Hematopoietic multipotent progenitor cell treated with erythropoietin and hydrocortisone succinate and interleukin-3 and kit ligand, for 17 days (in vitro differentiated cells): ENCODE measurements at places on chromosomes 16 and 17.
A peak's percentile ranks its signal among the peaks of the same experiment; 100 is the strongest.

DNA sequence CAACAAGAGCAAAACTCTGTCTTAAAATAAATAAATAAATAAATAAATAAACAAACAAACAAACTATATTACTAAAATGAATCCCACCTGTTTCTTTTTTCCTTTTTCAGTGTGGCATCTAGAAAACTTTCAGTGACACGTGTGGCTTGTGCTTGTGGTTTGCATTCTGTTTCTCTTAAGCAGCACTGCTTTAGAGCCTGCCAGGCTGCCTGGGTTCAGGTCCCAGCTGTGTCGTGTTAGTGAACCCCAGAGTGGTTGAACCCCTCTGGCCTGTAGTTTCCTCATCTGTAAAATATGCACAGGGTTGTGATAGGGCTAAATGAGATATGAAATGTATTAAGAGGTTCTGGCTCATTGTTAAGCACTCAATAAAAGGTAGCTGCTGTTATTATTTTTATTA lies 12.1 kb upstream of the EPN3 start:
- no peak for DNase-seq

DNA sequence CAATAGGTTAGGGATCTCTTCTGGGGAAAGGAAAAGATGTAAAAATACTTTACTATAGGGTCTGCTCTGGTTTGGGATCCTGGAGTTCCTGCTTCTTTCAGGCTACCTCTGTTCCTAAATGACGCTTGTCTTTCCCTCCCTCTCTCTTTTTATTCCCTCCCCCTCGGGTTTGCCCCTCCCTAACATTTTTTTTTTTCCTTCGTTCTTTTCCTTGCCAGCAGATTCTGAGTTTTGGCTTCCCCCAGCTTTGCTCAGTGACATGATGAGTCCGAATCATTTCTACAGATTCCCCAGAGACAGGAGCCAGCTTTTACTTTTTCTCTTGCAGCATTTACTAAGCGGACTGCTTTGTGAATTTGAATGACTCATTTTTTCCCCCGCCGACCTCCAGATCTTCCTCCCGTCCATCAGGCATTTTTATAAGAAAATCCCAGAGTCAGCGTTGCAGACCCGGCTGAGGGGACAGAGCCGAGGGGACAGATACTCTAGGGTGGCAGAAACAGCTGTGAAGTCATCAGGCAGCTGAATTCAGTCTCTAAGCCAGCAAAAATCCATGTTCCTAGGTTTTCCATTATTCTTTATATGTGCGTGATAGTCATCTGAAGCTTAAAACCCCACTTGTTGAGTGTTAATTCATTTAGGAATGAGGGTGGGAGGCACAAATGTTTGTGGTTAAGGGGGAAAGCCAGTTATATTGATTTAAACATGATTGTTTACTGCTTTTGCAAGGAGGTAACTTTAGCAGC lies at the start of gene TMEM100:
TMEM100 (minus strand) TSS at position 123 of the 746 bp plus-strand sequence. CDS start 1,794 bp downstream, outside the sequence.
- DNase-seq = no peak

GRCh38 chr17:10631048-10631700 lies 25.9 kb downstream of the MYH3 start:
- DNase-seq = peak; percentile 21

DNA sequence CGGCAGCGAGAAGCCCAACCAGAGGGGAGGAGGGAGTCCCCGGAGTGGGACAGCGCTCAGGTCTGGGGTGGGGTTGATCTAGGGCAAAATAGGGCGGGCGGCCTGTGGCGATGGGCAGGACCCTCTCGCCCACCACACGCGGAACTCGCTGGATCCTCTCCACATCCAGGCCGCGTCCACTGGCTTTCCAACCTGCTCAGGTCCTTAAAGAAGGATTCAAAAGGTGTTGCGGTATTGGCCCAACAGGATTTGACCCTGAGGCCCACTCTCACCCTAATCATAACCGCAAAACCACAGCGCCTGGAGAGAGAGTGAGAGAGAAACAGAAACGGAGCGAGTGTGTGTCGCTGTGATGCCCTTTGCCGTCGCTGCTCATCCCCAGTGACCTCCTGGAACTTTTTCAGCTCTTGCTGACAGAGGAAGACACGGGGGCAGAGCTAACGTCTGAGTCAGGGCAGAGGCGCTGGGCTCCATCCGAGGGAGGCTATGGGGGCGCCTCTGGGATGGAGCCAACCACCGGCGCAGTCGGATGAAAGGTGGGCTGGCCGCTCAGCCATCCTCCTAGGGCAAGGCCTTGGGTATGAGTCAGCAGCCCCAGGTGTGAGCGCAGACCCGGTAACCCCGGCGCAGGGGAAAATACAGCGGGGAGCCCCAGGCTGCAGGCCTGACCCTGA lies 16.7 kb upstream of the OR1F1 start:
- DNase-seq = no peak

- no peak for DNase-seq
Measured at GRCh38 chr17:19744492-19744891, 3.6 kb downstream of the ALDH3A1 start.

- no peak for DNase-seq
Measured at GRCh38 chr16:12796498-12796897, 7.2 kb downstream of the CPPED1 start.

GRCh38 chr17:32209608-32210007 lies 56.0 kb upstream of the RHBDL3 start:
- no peak for DNase-seq

DNA sequence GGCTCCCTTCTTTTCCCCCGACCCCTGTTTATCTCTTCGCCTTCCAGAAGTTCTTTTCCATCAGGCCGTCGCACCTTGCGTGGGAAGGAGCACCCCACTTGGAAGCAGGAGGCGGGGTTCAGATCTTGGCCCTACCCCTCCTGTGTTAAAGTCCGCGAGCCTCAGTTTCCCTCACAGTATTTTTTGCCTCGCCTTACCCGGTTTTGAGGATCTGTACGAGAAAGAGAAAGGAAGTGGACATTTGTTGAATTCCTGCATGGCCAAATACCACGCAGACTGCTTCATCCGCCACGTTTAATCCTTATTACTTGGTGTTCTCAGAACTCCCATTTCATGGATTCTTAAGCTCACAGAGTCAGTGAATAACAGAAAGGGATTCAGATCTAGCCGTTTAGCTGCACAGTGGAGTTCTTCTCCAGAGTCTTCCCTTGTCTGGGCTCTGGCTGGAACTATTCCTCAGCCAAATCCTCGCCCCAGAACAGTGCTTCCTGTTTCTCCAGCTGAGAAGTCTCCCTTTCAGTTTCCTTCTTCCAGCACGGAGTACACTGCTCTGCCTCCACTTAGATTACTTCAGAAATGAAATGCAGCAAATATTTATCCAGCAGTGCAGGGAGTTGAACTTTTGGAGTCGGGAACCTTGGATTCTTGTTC lies 590 bp downstream of the TMEM219 start:
- DNase-seq = no peak

- DNase-seq = no peak
Measured at GRCh38 chr17:39170558-39170957, 4.6 kb upstream of the ARL5C start.

- DNase-seq = no peak
Measured at GRCh38 chr17:64042700-64043485, 22.5 kb upstream of the ICAM2 start.

GRCh38 chr17:58541249-58541648 lies 26.8 kb upstream of the MTMR4 start:
- no peak for DNase-seq

GRCh38 chr17:6940186-6940649 lies 55.6 kb upstream of the ALOX12 start:
- DNase-seq = no peak

DNA sequence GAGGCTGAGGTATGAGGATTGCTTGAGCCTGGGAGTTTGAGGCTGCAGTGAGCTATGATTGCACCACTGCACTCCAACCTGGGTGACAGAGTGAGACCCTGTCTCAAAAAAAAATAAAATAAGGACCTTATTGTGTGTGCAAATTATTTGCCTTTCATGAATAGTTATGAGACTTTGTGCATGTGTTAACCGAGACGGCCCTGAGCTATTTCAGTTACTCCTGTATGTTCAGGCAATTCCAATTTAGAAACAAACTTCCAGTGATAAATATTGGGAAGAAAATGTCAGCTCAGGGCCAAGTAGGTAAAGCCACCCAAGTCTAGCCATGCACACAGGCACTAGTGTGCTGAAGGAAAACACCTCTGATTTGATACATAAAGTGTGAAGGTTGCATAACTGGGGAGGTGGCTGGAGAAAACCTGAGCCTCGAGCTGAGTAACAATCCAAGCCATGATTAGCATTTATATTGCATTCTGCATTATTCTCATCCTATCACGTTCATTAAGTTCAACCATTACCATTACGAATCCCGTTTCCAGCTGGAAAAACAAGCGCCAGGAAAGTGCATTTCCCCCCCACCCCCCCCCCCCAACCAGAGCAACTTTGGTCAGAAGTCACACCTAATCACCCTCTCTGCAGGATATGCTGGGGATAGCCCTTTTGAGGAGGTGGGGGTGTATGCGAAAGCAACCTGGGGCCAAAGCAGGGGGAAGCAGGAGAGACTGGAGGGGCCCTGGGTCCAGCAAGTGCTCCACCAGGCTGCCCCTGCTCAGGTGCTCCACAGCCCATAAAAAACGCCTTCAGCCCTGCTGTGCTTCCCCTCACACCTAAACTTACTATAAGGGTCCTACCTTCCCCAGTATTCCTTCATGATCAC lies 18.6 kb upstream of the ENDOV start:
- no peak for DNase-seq

GRCh38 chr17:27351759-27352158 lies 57.8 kb downstream of the WSB1 start:
- DNase-seq = no peak

DNA sequence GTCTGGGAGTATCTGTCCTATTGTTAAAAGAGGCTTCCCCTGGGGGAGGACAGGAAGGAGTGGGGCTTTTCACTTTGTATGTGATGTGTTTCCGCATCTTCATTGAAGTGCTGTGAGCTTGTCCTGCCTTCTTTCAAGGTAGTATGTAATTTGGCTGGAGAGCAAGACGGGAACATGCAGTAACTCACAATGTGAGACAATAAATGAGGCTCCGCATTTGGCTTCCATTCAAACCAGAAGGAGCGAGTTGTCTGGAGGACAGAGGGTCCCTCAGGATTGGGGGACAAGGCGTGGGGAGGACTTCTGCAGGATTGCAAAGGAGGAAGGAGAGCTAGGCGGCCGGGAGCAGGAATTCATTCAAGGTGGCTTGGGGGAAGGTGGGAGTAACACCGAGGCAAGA lies 203.5 kb downstream of the RBFOX3 start:
- DNase-seq = no peak

DNA sequence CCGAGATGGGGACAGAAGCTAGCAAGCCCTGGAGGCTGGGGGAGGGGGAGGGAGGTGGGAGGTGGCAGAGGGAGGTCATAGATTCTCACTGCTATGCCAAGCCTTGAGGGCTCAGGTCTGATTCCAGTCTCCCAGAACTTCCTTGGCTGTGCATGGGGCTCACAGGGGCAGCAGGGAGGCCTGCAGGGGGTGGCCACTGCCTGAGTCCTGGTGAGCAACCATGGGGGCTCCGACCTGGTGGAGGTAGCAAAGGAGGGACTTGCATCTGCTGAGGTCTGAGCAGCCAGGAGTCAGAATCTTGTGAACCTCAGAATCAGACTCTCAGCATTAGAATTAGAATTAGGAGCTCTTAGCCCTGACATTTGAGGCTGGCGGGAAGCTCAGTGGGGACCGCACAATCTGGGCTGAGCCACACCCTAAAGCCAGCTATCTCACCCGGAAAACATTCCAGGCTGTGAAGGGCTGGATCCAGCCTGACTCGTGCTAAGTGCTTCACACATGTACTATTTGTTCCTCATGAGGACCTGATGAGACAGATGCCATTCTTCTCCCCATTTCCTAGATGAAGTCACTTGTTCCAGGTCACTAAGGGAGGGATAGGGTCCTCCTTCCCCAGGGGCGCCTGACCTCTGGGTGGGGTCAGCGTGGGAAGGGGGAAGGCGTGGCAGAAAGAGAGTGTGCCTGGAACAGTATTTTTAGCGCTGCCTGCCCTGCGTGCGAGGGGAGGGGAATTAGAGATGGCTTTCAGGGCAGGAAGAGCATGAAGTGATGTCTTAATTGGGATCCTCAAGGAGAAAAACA lies 17.3 kb upstream of the KCNJ12 start:
- no peak for DNase-seq

DNA sequence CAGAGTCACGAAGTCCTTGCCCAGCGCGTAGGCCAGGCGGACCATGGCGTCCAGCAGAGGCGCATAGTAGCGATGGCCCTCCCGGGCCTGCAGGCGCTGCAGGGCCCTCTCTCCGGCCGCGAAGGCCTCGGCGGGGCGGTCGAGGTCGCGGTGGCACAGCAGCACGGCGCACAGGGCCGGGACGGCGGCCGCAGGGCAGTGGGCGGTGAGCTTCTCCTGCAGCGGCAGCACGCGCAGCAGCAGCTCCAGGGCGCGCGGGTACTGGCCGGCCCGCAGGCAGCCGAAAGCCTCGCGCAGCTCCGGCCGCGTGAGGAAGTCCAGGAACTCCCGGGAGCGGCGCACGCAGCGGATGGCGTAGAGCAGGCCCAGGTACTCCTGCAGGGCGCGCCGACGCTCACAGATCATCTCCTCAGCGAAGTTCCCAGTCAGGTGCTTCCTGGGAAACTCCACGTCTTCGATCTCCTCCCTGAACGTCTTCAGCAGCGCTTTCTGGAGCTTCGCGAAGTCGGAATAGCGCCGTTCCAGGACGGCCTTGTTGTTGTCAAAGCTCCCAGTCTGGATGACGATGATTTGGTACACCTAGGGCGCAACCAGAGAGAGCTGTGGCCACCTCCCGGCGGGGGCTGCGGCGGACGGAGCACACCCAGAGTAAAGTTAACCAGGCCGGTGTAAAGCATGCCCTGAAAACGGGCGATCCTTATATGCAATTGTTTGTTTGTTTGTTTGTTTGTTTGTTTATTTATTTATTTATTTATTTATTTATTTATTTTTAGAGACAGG lies 7.4 kb downstream of the SNX20 start:
- DNase-seq = no peak

- DNase-seq = no peak
Measured at GRCh38 chr17:64156670-64157069, 26.7 kb upstream of the ERN1 start.

DNA sequence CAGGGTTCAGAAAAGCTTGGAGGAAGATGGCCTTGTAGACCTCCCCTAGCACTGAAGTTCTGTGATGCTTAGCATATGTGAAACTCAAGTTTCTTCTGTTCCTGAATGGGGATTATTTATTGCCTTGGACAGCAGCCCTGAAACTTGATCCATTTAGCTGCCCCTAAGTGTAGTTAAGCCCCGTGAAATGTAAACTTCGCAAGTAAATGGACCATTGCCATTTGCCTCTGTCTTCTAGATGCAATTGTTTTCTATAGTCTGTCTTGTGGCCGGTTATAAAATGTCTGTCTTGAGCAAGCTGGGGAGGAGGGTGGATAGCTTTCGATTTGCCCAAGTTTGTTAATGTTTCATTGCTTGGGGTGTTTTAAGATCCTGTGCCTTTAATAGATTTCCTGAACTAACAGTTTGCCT lies 261.8 kb downstream of the CDH13 start:
- no peak for DNase-seq

- DNase-seq = no peak
Measured at GRCh38 chr16:84043486-84044117, 1.0 kb upstream of the SLC38A8 start.

DNA sequence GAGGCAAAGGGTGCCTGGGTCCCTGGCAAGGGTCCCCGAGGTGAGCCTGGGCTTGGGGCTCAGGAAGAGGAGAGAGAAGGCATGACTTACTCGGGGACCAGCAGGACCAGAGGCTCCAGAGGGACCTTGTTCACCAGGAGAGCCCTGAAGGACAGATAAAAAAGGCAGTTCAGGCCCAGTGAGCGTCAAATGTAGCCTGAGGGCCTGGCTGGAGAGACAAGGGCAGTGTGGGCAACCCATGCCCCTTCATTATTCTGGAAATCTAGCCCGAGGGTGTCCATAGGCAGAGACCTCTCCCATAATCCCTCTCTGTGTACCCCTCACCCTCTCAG lies 14.1 kb downstream of the COL1A1 start:
- DNase-seq = no peak
